ENCODE measurements at places on chromosomes 11 and 22.

- no peak for DNase-seq
Measured at GRCh38 chr11:72227316-72228228, 3.0 kb downstream of the INPPL1 start.

DNA sequence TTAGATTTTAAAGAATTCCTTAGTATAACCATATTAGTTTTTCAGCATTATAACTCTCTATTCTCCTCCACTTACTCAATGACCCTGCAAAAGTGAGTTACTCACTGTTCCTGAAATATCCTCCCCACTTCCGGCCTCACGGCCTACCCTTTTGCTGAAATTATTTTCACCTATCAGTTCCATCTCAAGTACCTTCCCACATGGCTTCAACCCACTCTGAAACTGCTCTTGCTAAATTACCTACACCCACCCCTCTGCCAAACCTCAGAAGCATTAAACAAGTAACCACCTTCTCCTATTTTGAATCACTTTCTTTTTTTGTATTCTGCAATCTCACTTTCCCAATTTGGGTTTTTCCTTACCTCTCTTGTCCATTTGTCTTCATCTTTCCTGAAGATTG, 37.7 kb downstream of the OR5P2 start:
- no peak for DNase-seq

- DNase-seq, result no peak
Measured at GRCh38 chr11:346529-346928, 22.8 kb upstream of the B4GALNT4 start.

DNA sequence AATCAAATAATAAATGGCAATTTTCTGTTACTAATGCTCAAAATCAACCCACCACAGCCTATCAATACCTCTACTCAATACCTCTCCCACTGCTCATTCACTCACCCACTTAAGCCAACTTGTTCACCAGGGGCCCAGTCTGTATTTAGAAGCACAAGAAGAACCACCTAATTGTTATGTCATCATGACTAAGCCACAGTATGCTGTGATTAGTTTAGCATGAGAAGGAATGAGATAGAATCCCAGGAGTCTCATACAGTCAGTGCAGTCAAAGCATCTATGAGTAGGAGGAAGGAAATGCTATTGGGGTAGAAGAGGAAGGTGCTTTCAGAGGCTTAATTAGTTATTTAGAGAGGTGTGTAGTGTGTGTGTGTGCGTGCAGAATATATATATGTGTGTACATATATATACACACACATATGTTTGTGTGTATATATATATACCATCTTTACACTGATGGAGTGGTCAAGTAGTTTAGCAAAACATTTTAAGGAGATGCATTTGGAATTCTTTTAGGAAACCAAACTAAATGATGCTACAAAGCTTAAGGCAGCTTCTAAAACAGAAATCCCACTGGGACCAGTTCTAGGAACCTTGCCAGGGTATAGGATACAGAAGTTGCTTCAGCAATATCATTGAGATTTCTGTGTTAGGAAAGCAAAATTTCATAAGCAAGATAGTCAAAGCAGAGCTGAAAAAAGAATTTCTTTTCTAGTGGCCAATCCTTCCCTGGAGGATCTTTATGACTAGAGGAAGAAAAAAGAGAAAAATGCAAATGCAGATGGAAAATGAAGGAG, 27.5 kb downstream of the KCNA4 start:
- DNase-seq, result no peak

DNA sequence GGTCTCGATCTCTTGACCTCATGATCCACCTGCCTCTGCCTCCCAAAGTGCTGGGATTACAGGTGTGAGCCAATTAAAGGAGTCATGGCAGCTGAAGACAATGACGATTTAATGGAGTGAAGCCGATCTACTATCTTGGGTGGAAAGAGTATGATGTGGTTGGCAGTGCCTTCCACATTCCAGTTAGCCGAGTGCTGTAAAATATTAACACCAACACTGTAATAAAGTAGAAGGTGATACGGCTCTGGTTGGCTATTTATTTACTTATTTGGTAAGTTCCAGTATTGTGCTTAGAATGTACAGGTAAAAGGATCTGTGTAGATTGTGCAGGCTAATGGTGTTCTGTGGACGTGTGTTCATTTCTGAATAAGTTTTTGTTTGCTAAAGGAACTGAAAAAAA, 149.6 kb upstream of the MTMR2 start:
- no peak for DNase-seq

- DNase-seq, result no peak
Measured at GRCh38 chr22:18110194-18110953, at the start of gene TUBA8. Gene TUBA8 (plus strand): TSS chr22:18110809. CDS start chr22:18110866, 57 bp downstream.

- no peak for DNase-seq
Measured at GRCh38 chr22:50622723-50623327, 5.1 kb downstream of the ARSA start.

- no peak for DNase-seq
Measured at GRCh38 chr11:44229624-44230023, 80.3 kb downstream of the ALX4 start.

DNA sequence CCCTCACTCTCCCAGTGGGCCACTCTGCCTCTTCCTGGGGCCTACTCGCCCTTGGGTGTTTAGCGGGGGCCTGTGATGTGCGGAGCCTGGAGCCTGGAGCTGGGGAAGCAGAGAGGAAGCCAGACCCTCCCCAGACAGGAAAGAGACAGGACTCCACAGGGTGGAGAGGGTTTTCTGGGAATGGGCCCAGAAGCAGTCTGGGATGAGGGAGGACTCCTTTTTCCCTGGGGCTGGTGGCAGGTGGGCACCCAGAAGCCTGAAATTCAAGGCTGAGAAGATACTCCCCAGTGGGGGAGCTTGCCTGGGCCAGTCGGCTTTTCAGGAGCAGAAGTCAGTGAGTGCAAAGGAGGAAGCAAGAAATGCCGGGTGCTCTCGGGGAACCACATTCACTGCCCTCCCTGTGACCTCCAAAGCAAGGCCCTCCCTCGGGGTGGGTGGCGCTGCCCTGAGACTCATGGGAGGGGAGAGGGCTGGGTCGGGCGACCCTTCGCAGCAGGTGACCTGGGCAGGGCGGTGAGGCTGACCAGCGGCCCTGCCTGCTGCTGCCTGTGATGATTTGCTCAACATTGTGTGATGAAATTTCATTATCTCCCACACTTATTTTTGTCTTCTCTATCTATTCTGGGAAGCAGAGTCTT, 1377.4 kb downstream of the BRD1 start:
- DNase-seq, result no peak

- DNase-seq, result no peak
Measured at GRCh38 chr22:44554411-44554810, 56.4 kb upstream of the RTL6 start.

GRCh38 chr22:37483050-37483449, 3.1 kb downstream of the MFNG start:
- DNase-seq, result no peak

DNA sequence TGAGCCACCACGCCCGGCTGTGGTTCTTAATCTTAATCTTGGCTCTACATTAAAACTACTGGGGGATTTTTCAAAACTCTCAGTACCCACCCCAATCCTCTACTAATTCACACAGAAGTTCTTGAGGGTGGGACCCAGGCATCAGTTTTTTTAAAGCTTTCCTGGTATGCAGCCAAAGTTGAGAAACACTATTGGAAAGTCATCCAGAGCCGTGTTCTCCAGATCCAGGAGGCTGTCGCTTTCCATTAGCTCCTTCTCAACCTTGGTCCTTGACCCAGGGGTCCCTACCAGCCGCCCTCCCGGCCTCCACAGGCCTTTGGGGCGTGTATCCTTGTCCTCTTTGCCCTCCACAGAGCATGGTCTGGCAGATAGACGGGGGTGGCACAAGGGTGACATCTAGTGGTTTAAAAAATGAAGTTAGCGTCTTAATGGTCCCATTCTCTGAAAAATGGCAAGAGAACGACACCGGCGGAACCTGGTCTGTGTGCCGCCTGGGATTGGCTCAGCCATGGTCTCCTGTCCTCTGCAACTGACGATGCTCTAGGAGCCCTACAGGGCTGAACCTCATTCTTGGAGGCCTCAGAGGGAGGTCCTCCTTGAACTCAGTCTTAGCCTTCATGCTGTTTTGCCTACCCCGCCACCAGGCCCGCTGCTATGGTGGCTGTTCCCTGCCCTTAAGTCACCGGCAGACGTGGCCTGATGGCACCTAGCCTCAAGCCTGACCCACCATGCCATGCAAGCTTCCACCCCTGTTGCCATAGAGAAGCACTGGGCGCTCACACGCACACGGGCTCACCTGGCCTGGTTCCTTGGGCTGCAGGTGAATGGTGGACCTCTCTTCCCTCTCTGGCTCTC, 152.0 kb upstream of the SYN3 start:
- no peak for DNase-seq

GRCh38 chr11:104327861-104328511, 164.0 kb upstream of the PDGFD start:
- no peak for DNase-seq

DNA sequence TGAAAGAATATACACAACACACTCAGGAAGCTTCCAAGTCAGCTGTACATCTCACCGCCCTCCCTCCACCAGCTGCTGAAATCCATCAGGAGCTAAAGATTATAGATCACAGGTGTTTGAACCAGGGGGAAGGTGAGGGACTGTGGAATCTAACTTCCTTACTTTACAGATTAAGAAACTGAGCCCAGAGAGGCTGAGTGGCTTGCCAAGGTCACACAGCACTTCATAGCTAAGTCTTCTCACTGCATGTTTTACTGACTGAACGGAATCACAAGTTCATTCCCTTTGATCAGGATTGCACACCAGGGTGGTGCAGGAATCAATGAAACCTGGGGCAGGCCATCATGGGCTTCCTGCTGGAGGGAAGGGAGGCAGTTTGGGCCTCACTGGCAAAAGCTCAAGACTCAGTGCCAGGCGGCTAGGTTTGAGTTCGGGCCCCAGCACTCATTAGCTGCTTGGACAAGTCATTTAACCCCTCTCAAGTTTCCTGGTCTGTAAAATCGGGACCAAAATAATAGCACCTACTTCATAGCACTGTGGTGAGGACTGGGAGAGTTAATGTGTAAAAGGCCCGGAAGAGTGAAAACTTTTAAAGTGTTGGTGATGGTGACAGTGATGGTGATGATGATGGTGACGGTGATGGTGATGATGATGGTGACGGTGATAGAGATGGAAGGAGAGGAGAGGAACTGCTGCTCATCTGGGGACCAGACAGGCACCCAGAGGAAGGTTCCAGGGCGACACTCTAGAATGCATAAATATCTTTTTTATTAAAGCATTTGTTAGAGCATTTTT, 8.2 kb downstream of the CD5 start:
- peak; percentile 51 for DNase-seq

- peak; percentile 66 for DNase-seq
Measured at GRCh38 chr11:121452609-121453150, at the start of gene SORL1-AS1. Gene SORL1-AS1 (minus strand): TSS chr11:121452967.

GRCh38 chr11:15195454-15196200, 80.9 kb downstream of the INSC start:
- no peak for DNase-seq

- DNase-seq, result no peak
Measured at GRCh38 chr11:125950178-125950490, 4.3 kb downstream of the VSIG10L2 start.

GRCh38 chr22:39457556-39458443, 988 bp downstream of the MGAT3 start:
- no peak for DNase-seq

All from T-helper 22 cell (primary cell).